ENCODE measurements at places on chromosomes 2 and 18.

DNA sequence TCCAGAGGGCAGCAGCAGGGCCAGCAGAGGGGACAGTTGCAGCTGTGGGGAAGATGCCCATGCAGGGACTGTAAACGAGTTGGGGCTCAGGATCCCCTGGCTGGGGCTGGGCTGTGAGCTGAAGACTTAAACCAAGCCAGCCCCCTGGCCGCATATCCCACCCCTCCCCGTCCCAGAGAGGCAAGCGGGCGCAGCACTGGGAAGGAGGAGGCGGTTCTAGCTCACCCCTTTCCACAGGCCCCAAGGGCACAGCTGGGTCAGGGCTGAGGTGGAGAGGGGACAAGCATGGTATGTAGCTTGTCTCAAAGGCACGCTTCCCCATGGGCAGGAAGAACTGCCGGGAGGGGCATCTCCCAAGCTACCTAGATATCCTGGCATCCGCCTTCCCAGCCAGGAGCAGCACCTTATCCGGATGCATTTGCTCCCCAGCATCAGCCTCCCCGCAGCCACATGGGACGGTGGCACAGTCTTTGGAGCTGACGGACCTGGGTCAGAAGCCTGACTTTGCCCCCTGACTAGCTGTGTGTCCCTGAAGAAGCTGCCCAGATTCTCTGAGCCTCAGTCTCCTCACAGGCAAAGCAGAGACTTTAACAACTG lies 75.9 kb downstream of the TFCP2L1 start:
- H3K4me3 ChIP-seq = no peak overlapping the region
- H3K27ac ChIP-seq = no peak overlapping the region
- DNase-seq = no peak
- H3K36me3 ChIP-seq = no peaks in the 10 kb centered on the region

- peaks cover 71% of the 10 kb centered on the region for H3K4me1 ChIP-seq
- no peak overlapping the region for H3K27ac ChIP-seq
- H3K36me3 ChIP-seq = no peaks in the 10 kb centered on the region
- peaks cover 99% of the 10 kb centered on the region for H3K27me3 ChIP-seq
- peak; percentile 70 for DNase-seq
- peak overlapping the region; percentile 69 for H3K4me3 ChIP-seq
These were observed 3.2 kb downstream of the NR4A2 start for GRCh38 chr2:156329031-156329926.

DNA sequence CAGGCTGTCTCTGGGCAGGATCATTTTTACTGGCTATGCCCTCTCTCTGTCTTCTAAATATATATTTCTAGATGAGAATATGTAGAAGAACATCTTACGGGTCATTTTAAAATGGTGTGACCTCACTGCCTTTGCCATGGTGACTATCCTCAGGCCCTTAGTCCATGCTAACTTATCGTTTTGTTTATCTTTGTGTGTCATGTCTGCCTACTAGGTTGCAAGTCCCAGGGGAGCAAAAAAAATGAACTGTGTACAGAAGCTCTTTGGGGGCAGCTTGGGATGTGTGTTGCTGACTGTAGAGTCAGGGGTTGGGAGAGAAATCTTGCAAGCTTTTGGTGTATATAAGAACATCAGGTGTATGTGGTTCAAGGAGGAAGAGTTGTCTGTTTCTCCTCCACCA lies 11.0 kb downstream of the CPSF3 start:
- no peak for DNase-seq
- no peaks in the 10 kb centered on the region for H3K4me1 ChIP-seq
- no peak overlapping the region for H3K4me3 ChIP-seq

GRCh38 chr2:6966446-6966940 lies 49.3 kb downstream of the RNF144A start:
- H3K4me1 ChIP-seq = no peaks in the 10 kb centered on the region
- no peaks in the 10 kb centered on the region for H3K27me3 ChIP-seq

DNA sequence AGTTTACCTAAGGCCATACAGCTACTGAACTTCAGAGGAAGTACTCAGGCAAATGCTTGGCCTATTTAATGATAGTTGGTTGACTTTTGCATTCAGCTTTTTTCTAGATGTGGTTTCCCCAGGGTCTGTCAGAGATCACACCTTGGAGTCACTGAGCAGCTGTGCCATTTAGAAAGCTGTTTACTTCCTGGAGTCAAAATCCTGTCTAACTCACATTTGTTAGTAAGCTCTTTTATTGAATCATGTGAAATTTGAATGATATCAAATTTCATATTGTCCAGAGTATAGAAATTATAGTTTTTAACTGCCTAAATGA lies 7.6 kb upstream of the TRIB2 start:
- peaks cover 6% of the 10 kb centered on the region for H3K36me3 ChIP-seq
- H3K27ac ChIP-seq = no peak overlapping the region
- H3K27me3 ChIP-seq = no peaks in the 10 kb centered on the region
- peaks cover 4% of the 10 kb centered on the region for H3K4me1 ChIP-seq
- no peak for DNase-seq

DNA sequence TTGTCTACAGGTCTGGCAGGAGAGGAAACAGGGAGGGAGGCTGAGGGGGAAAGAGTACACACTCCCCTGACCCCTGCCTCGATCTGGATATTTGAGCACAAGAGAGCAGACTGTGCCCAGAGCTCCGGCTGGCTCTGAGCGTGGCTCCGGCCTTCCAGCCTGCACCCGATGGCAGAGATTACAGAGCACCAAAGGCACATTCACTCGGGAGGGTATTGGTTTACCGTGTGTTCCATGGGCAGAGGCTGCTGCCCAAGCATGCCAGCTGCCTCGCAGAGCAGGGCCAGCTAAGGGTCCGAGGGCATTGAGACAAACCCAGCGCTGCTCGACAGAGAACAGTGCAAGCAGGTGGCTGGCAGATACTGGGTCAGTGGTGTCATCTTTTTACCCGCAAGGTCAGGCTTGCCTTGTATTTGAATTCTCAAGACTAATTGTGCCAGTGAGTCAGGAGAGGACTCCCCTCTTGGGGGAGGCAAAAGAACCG lies 132.2 kb downstream of the TNS1 start:
- no peaks in the 10 kb centered on the region for H3K36me3 ChIP-seq
- peaks cover 23% of the 10 kb centered on the region for H3K4me1 ChIP-seq
- no peaks in the 10 kb centered on the region for H3K27me3 ChIP-seq
- DNase-seq = no peak

DNA sequence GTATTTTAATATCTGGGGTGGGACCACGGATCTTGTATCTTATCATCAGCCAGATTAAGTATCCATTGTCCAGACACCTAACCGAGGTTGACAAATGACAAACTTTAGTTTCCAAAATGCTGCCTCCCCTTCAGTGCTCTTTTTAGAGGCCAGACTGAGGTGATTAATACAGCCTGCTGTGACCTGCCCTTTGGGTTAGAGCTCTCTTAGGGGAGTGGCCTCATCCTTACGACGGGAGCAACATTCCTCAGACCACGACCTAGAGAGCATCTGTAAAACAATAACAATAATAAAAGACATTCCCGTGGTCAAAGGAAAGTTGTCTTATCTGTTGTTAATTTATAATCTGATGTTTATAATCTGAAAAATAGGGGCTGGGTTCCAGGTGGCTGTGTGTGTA lies 405.3 kb downstream of the LPIN1 start:
- peaks cover 37% of the 10 kb centered on the region for H3K4me1 ChIP-seq
- no peaks in the 10 kb centered on the region for H3K36me3 ChIP-seq
- DNase-seq = no peak
- H3K4me3 ChIP-seq = no peak overlapping the region
- H3K27me3 ChIP-seq = peaks cover 10% of the 10 kb centered on the region

DNA sequence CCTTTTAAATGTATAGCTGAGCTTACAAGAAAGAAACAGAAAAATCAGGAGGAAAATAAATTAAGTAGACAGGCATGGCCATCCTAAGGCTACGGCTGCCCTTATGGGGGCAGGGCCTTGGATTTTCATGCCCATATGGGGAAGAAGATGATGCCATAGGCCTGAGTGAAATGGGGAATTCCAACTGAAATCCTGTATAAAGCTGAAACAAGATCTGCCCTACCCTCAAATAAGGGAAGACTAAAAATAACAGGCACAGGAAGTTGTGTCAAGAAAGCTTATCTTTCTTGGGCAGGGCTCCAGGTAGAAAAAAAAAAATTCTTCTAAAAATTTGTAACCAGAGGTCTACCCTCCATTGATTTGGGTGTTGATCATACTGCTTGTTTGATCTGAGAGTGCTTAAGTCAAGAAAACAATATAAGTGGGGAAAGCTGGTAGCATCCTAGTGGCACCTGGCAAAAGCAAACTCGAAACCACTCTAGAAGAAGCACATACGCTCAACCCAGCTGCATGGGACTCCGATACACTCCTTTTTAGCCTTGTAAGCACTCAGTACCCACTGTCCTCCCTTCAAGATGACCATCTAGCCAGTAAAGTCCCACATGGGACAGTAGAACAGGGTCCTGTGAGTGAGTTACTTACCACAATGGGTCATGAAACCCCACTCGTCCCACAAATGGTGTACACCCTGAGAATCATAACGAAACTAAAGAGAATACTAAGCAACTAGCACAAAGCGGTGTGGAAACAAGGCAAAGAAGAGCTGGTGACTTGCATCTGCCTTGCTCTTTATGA lies 22.3 kb downstream of the DNAH7 start:
- H3K36me3 ChIP-seq = no peaks in the 10 kb centered on the region
- DNase-seq = no peak
- H3K27ac ChIP-seq = no peak overlapping the region

GRCh38 chr2:101818531-101819451 lies 121.3 kb downstream of the MAP4K4 start:
- no peaks in the 10 kb centered on the region for H3K36me3 ChIP-seq
- H3K27me3 ChIP-seq = no peaks in the 10 kb centered on the region
- peak overlapping the region; percentile 78 for H3K27ac ChIP-seq
- H3K4me1 ChIP-seq = peaks cover 70% of the 10 kb centered on the region
- H3K4me3 ChIP-seq = peak overlapping the region; percentile 0

GRCh38 chr2:10811517-10811916 lies 1.1 kb downstream of the PDIA6 start:
- peak overlapping the region; percentile 88 for H3K4me3 ChIP-seq
- peaks cover 39% of the 10 kb centered on the region for H3K4me1 ChIP-seq
- H3K27me3 ChIP-seq = no peaks in the 10 kb centered on the region
- H3K36me3 ChIP-seq = peaks cover 24% of the 10 kb centered on the region
- H3K27ac ChIP-seq = peak overlapping the region; percentile 89

- H3K4me1 ChIP-seq = peaks cover 10% of the 10 kb centered on the region
- H3K27me3 ChIP-seq = no peaks in the 10 kb centered on the region
These were observed 2.1 kb downstream of the GCG start for GRCh38 chr2:162149940-162150339.

GRCh38 chr18:41955688-41956087 lies 654 bp downstream of the PIK3C3 start:
- H3K27me3 ChIP-seq = peaks cover 17% of the 10 kb centered on the region
- H3K27ac ChIP-seq = peak overlapping the region; percentile 96
- H3K4me1 ChIP-seq = peaks cover 10% of the 10 kb centered on the region
- no peak for DNase-seq
- H3K36me3 ChIP-seq = peaks cover 20% of the 10 kb centered on the region

- no peak overlapping the region for H3K4me3 ChIP-seq
- no peaks in the 10 kb centered on the region for H3K36me3 ChIP-seq
- no peaks in the 10 kb centered on the region for H3K27me3 ChIP-seq
- DNase-seq = peak; percentile 52
- H3K27ac ChIP-seq = no peak overlapping the region
These were observed 413.3 kb downstream of the TSN start for GRCh38 chr2:122168799-122169198.

DNA sequence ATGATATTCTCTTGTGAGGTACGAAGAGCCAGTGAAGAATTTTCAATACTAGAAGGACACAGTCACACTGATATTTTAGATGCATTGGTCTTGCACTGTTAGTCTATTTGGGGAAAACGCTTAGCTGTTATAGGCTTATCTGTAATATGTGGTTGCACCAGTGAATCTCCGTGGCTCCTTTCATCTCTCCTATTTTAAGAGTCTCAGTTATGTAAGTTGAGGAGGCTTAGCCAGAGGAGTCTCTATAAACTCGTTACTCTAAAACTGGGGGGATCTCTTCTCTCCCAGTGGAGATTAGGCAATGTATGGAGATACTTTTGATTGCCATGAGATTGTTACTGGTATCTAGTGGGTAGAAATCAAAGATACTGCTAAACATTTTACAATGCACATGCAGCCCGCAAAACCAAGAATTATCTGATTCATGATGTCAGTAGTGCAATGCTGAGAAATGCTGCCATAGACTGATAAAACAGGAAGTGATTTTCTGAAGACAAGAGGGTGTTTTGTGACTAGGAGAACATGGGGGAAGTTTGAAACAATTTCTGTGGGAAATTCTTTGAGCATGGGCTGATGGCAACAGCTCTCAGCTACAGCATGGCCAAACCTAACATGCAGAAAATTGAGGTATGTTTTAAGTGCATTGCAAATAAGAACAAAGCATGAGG lies 339.1 kb downstream of the SOX11 start:
- peaks cover 83% of the 10 kb centered on the region for H3K36me3 ChIP-seq
- H3K4me1 ChIP-seq = no peaks in the 10 kb centered on the region
- no peak overlapping the region for H3K27ac ChIP-seq
- peaks cover 10% of the 10 kb centered on the region for H3K27me3 ChIP-seq

DNA sequence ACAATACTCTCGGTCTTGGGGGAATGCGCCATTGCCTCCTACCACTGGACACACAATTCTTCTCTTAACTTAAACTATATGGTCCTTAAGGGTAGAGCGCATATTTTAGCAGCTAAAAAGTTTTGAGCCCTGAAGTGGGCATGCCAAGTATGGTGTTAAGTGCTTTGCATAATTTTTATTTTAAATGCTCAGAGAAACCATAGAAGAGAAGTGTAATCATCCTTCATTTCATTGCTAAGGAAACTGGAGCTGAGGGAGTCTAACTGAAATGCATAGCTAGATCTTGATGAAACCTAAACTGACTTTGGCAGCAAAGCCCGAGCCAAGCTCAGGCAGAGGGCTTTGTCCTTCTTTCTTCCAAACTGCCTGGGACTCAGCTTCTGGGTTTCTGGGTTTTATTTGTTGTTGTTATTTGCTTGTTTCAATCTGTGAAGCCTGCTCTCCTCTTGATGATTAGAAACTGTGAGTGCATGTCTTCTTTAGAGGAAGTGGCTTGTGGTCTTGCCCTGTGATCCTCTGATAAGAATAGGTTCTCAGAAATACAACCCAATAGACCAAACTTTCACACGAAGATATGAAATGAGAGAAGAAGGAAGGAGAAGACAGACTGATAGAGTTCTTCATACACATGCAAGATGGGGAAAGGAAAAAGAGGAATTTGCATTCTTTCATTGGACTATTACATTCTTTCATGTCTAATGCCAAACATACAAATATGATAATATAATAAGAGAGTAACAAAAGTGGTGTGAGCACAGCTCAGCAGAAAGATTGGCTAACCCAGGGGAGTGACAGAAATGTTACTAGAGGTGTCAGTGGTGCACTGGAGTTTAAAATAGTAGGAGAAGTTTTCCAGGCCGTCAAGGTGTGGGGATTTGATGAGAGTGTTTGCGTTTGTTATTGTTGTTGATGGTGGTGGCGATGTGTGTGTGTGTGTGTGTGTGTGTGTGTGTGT lies 7.5 kb upstream of the RNF144A start:
- no peak for DNase-seq
- H3K4me3 ChIP-seq = no peak overlapping the region
- no peak overlapping the region for H3K27ac ChIP-seq
- peaks cover 8% of the 10 kb centered on the region for H3K27me3 ChIP-seq
- H3K36me3 ChIP-seq = no peaks in the 10 kb centered on the region

GRCh38 chr2:3450385-3451010 lies 68.8 kb downstream of the ADI1 start:
- H3K36me3 ChIP-seq = peaks cover 18% of the 10 kb centered on the region
- H3K27ac ChIP-seq = no peak overlapping the region
- DNase-seq = no peak
- H3K4me3 ChIP-seq = no peak overlapping the region
- H3K4me1 ChIP-seq = 0 out of 2 replicates have a peak, but pooled peaks cover 2% of the 10 kb centered on the region

Data from WTC11 (cell line).